Left renal pelvis (tissue), 4 donors: ENCODE measurements at places on chromosomes 2 and 18.

GRCh38 chr2:119219873-119220272 is 3.8 kb upstream of the STEAP3 start:
- no peak for DNase-seq

DNA sequence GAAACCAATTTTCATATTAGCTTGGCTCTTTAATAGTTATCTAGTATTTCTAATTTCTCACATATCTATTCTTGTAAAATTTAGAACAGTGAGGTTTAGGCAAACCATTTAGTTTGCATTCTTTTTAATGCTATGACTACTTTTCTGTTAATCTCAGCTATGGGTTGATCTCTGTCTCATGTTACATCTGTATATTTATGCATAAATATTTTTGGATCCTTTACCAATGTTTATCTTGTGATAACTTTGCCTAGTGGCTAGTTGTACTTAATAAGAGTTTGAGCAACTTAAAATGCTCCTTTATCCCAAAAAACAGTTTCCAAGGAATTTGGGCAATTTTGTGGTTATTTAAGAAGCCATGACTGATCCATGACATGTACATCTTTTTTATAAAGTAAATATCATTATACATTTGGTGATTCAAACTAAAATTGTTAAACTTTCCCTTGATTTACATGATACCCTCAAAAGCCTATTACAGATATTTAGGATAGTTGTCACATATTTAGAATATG is 86.3 kb downstream of the R3HDM1 start:
- DNase-seq, result no peak

DNA sequence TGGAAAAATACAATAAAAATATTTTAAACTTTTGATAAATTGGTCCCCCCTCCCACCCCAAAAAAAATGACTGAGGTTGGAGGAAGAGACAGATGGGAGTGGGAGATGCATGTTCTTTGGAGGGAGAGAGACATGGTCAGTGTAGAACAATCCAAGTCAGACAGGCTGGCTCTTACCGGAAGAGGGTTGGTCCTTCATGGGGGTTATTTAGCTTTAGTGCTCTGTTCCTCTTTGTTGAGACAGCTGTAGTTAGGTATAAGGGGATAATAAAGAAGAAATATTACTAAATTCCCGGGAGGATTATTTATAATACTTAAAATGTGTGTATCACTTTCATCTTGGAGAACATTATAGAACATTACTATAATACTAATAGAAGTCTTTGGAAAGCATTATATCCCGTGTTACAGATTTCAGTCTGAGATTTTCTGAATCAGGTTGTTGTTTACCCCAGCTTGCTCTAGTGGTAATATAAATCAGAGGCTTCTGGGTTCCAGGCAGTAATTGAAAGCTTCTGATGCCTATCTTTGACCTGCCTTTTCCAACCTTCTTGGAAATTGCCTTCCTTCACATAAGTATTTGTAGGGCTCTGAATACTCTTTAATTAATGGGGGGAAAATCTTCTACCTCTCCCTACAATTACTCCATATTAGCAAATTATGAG is 87.7 kb downstream of the SPTBN1 start:
- DNase-seq, result no peak

DNA sequence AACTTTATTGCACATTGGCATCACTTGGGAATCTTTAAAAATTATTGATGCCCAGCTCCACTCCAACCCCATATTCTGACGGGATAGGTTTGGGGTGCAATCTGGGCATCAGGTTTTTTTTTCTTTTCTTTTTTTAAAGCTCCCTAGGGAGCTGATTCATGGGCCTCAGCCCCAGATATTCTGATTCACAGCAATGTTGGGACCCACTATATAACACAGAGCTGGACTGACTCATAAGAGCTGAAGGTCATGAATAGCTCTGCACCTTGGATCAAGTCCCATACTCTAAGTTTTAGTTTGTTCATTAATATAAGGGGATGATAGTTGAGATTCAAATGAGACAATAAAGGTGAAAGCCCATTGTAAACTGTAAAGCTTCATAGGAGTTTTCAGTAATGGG is 191.1 kb upstream of the REV1 start:
- DNase-seq, result no peak

DNA sequence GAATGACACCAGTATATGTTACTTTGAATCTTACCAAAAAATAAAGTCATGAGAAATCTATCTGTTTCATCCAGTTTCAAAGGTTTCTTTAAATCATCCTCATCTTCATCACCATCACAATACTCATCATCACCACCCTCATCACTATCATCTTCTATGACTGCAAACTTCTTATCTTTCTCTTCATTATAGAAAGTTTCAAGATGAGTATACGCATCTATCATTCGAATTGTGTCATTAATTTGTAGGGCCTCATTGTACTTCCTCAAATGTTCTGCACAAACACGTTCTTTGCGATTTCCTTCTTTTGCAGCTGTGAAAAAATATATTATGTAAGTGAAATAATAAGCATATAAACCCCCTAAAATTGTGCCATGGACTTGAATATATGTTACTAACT is 34.1 kb upstream of the FAP start:
- DNase-seq, result no peak

- no peak for DNase-seq
These were observed 204.5 kb downstream of the ACKR3 start for GRCh38 chr2:236774171-236774570.

- DNase-seq, result no peak
These were observed 323.4 kb upstream of the UBE2E3 start for GRCh38 chr2:180657054-180657453.

DNA sequence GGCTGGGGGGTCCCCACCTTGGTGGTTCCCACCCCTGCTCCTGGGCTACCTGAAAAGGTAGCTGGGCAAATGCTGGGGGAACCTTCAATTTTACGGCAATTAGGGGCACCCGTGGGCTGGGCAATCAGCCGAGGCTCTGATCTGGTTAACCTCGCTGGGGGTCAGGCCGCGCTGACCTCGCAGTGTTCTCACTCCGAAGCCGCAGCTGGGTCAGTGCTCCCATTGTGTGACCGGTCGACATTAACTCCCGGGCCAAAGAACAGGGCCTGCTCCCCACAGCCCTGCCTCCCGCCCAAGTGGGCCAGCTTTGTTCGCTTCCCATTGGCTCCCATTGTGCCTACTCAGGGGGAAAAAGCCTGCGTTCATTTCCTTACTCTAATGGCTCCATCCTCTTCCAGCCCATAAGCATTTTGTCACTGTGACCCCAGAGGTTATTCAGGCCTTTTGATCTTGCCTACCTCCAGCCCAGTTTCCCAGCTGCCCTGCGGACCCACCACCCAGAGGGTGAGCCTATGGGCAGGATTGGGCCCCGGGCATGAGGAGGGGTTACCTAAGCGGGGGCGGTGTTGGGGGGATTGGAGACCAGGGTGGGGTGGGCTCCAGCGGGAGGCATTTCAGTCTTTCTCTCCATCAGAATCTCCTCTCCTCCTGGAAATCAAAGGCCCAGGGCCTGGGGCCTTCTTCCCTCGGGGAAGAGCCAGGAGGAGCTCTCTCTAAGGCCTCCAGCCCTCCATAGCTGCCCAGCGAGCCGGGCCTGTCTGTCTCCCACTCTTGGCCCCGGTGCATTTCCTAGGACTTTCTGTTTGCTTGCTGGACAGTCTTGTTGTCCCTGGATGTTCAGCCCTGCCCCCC is 90.1 kb downstream of the MYCN start:
- no peak for DNase-seq
